Cardiac muscle cell (in vitro differentiated cells and primary cell): ENCODE measurements at places on chromosomes 4 and X.
A peak's percentile ranks its signal among the peaks of the same experiment; 100 is the strongest.

DNA sequence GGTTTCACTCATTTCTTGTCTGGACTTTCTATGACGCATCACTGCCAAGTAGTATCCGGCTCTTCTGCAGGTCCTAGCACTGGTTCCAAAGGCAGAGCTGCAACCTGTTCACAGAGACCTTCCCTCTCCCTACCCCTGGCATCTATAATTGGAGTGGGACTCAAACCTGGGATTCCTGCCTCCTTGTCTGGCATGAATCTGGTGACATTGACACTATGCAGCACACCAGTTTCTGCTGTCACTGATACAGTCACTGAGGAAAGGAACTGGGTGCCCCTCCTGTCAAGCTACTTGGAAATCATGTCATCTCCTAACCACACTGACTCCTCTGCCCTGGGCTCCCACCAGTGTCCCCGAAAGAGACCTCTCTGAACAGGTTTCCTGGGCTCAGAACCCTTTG, 33.1 kb upstream of the EFNB1 start:
- DNase-seq: peak; percentile 12

DNA sequence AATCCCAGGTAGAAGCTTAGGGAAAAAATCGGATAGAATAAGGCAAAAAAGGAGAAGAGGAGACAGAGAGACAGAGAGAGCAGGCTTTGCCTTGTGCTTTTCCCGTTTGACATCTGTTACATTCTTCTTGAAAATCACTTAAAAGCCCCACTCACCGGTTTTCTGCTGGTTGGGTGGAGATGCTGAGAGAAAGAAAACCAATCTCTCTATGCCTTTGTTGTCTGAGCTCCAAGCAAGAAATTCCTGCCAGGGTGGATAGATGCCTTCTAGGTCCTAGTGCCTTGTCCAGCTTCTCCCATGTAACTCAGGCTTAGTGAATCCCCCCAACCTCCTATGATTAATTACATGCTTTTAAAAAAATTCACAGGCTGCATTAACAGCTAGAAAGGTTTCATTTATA, at the start of gene DCX:
TSS of gene DCX (minus strand) at position 210 of the 400 bp plus-strand sequence. CDS start 1,794 bp downstream, outside the sequence.
- no peak for DNase-seq

- no peak for DNase-seq
These were observed 320.2 kb upstream of the GATB start for GRCh38 chr4:152081024-152081423.

DNA sequence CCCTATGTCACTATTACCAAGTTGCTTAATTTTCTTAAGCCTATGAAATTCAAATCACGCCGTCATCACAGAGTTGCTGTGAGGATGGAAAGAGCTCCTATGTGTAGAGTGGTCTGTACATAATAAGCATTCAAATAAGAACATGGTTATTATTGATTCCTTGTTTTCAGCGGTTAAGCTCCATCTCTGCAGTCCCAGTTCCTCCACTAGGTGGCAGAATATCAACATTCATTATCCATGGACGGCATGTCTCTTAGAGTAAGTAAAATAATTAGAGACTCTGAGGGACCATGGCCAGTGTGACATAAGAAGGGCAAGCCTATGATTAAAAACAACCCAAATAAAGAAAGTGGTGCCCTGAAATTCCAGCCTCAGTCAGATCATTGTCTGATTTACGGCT, 132.5 kb upstream of the NHS start:
- peak; percentile 70 for DNase-seq

GRCh38 chr4:183249854-183250253, 70.2 kb downstream of the CLDN22 start:
- peak; percentile 63 for DNase-seq

DNA sequence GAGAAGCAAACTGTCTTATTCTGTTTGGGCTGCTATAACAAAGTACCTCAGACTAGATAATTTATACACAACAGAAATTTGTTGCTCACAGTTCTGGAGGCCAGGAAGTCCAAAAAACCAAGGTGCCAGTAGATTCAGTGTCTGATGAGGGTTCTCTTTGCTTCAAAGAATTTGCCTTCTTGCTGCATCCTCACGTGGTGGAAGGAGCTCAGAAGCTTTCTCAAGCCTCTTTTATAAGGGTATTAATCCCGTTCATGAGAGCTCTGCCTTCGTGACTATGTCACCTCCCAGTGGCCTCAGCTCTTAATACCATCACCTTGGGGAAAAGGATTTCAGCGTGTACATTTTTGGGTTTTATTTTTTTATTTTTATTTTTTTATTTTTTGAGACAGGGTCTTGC, 20.1 kb downstream of the CA5B start:
- no peak for DNase-seq

- no peak for DNase-seq
These were observed 168.8 kb downstream of the CDS1 start for GRCh38 chr4:84751707-84752106.

- no peak for DNase-seq
These were observed 124.8 kb upstream of the KLF8 start for GRCh38 chrX:56107320-56107719.

DNA sequence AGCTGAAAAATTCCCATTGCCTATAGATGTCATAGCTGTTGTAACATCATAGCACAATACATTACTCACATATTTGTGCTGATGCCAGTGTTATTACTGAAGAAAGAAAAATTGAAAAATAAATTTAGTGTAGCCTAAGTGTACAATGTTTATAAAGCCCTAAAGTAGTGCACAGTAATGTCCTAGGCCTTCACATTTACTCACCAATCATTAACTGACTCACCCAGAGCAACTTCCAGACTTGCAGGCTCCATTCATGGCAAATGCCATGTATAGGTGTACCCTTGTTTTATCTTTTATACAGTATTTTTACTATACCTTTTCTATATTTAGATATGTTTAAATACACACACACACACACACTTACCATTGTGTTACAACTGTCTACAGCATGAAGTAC, 265.4 kb upstream of the MAGEB18 start:
- DNase-seq: no peak

DNA sequence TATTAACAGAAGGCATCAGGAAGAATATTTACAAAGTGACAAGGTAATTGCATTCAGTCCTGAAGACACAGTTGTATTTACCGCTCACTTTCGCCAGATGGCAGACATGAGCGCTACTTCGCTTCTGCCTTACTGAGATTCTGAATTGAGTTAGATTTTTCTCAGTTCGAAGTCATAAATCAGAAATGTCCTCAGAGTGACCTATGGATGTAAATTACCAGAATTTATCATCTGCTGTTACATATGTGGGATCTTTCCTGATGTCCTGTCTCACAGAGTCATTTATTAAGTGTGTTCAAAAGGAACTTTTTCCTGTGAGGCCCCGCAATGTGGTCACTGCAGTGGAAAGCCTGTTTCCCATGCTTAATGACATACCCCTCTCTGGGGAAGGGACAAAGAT, 97.3 kb upstream of the DCLK2 start:
- DNase-seq: peak; percentile 61

- DNase-seq: no peak
These were observed 97.1 kb upstream of the MAML3 start for GRCh38 chr4:140250989-140251552.

GRCh38 chr4:84419201-84419600, 79.9 kb downstream of the NKX6-1 start:
- no peak for DNase-seq
